ENCODE measurements at places on chromosomes 12 and 14.
A peak's percentile ranks its signal among the peaks of the same experiment; 100 is the strongest.

DNA sequence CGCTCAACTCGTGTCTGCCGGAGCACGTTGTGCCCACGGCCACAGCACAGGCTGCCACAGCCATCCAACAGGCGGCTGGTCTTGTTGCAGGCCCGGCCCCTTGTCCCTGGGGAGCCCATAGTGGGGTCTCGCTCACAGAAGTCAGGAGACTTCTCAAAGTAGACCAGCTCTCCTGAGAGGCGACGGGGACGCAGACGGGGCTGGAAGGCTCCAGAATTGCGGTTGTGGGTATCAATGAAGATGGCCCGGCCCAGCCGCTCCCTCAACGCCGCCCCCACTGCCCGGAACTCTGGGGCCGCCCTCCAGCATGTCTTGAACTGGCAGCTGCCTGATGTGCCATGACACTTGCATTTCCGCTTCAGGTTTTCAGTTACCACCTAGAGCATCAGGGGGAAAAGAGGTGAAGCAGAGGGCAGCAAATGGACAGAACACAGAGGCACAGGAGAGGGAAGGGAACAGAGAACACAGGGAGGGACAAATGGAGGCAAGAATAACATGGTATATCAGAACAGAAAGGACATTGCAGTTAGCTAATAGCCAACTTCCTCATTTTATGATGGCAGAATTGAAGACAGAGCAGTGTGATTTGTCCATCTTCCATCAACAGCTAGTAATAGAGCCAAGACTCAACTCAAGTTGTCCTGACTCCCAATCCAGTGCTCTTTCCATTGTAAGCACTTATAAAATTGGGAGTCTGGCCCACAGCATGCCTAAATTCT is 5.2 kb downstream of the WNT10B start:
- DNase-seq = no peak

- no peak for DNase-seq
Observed at GRCh38 chr12:92414170-92415070, 268.8 kb upstream of the BTG1 start.

- no peak for DNase-seq
Observed at GRCh38 chr12:11754256-11754655, 104.8 kb downstream of the ETV6 start.

GRCh38 chr12:6430124-6430989 is 14.4 kb upstream of the CD27 start:
- DNase-seq = peak; percentile 8

GRCh38 chr14:74917178-74917543 is 5.9 kb downstream of the RPS6KL1 start:
- DNase-seq = no peak

DNA sequence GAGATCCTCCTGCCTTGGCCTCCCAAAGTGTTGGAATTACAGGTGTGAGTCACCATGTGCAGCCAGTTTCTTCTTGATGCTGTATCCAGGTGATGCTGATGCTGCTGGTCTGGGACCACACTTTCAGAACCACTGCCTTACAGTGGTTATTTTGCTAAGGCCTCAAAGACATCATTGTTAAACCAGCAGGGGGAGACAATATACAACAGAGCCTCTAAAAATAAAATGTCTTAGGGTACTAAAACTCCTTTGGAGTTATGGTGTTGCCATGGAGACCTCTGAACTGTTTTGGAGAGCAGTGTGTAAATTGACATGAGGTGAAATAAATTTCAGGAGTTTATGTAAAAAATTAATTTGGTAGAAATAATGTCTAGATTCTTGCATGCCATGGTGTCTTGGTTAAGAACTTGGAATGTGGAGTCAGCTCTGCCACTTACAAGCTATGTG is 1.1 kb upstream of the ARG2 start:
- DNase-seq = no peak

GRCh38 chr12:46167412-46167811 is 101.4 kb downstream of the SLC38A1 start:
- no peak for DNase-seq

DNA sequence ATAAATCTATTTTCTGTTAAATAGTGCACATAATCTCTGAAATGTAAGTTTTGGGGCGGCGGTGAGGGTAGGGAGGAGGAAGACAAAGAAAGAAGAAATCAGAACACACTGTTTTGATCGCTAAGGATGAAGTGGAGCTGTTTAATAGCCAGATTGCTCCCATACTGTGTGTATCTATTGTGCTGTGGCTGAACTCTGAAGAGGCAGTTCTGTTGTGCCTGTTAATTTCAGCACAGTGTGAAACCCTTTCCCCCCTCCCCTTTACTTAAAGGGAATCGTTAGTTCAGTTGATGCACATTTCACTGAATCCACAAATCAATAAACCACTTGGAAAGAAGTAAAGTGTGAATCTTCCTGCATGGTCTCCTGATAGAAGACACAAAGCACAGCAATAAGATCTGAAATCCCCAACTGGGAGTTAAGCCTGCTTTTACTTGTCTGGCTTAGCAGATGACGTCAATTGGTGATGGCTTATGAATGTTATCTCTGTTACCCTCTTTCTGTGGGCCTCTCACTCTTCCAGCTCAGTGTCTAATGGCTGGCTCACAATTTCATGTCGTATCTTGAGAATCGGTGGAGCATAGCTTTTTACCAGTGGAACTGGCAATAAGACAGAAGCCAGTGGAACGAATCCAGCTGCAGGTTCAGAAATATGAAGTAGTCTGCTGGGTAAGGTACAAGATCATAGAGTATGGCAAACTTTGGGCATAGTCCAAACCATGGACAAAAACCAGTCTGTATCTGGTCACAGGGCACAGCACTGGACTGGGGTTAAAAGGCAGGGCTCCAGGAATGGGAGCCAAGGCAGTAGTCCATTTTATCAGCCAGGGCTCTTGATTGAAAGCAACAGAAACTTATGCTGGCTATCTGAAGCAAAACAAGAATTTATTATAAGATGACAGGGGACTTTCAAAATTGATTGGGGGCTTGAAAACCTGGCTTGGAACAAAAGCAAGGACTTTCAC is 413.5 kb upstream of the SEL1L start:
- DNase-seq = peak; percentile 37

GRCh38 chr12:41213107-41213506 is 25.0 kb downstream of the PDZRN4 start:
- no peak for DNase-seq

GRCh38 chr12:42779186-42779859 is 189.8 kb upstream of the PRICKLE1 start:
- no peak for DNase-seq

- no peak for DNase-seq
Observed at GRCh38 chr14:21699551-21699950, 25.9 kb upstream of the OR4E1 start.

DNA sequence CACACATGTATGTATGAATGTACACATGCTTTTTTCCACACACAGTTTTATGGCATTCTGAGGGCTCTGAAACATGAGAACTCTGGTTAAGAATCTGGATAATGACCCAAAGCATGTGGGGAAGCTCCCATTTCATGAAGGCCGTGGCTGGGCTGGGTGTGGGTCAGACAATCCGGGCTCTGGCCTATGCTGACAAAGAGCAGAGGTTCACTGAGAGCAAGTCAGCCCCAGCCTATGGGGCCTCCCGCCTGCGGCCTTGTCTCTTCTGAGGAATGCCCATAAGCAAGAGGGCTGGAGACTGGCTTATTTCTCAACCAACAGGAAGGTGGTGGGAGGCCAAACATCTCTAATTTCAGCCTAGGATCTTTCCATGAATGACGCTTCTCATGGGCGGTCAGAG is 8.5 kb downstream of the MYH6 start:
- no peak for DNase-seq

GRCh38 chr12:69204191-69204590 is 35.2 kb upstream of the CPSF6 start:
- DNase-seq = no peak

DNA sequence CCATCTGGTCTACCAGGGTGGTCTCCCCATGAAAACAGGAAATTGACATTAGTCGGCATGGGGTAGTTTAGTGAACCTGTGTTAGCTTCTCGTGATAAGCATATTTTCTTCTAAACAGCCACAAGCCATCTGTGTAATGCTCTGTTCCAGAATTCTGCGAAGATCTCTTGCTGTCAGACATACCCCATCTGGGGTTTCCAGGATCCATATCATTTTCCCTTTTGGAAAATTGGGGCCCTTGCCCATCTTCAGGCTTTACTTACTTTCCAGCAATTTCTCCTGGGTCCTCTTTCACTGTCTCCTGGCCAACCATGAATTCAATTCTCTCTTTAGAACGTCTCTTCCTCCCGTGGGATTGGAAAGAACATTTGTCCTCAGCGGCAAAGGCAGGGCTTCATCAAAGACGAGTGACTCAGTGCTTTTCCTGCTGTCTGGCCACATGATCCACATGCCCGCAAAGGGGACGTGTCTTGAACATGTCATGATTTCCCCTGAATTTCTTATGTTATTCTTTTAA is 21.4 kb upstream of the NCOR2 start:
- peak; percentile 7 for DNase-seq

DNA sequence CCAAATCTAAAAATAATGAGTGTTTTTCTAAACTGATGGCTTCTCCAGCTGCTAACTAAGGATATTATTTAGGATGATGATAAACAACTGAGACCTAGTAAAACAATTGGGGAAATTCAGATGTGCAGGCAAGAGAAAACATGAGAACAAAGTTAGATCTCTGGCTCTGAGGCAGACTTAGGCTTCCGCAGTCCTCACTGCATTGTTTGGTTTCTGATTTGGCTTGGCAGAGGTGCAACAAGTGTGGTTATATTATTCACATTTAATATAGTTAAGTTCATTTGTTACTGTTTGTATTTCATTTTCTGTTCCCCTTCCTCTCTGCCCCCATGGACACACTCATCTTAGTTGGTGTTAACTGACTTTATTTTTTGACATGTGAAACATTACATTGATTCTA is 30.2 kb upstream of the NR1H4 start:
- no peak for DNase-seq

DNA sequence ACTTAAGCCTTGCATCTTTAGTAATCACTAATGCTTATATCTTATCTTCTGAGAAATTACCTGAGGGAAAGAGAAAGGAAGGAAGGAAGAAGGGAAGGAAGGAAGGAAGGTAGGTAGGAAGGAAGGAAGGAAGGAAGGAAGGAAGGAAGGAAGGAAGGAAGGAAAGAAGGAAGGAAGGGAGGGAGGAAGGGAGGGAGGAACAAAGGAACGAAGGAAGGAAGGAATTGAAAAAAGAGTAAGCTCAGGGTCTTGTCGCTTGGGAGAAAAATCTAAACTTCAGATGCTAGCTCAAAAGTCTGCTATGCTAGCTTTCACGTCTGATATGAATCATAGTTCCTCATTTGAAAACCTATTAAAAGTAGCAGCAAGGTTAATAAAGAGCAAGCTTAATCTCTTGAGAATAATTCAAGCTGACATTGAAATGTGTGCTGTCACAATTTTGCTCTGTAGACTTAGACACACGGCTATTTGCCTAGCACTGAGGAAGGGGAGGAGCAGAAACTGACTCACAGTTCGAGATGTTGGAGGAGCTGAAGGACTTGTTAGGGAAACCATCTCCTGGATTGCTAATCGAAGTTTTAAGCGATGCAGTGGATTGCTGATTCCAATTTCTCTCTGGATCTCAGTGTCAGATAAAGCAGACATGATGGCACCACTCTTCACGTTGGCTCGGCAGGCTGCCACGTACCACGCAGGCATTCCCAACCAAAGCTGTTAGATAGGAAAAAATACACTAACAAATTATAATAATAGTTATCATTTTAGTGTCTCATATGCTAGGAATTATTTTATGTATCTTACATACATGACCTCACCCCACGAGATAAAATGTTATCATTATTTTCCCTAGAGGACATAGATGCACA is 216.7 kb downstream of the ACSS3 start:
- DNase-seq = no peak

GRCh38 chr14:37116933-37117849 is 55.2 kb downstream of the SLC25A21 start:
- no peak for DNase-seq

- DNase-seq = no peak
Observed at GRCh38 chr14:31560759-31561154, 447 bp upstream of the NUBPL start.

- DNase-seq = no peak
Observed at GRCh38 chr14:52272375-52272774, 4.9 kb downstream of the PTGDR start.

- no peak for DNase-seq
Observed at GRCh38 chr12:121717041-121717699, 4.6 kb downstream of the TMEM120B start.

- DNase-seq = no peak
Observed at GRCh38 chr14:75323571-75323970, 44.9 kb downstream of the FOS start.

- DNase-seq = no peak
Observed at GRCh38 chr14:48575772-48576171, 900.4 kb upstream of the MDGA2 start.

DNA sequence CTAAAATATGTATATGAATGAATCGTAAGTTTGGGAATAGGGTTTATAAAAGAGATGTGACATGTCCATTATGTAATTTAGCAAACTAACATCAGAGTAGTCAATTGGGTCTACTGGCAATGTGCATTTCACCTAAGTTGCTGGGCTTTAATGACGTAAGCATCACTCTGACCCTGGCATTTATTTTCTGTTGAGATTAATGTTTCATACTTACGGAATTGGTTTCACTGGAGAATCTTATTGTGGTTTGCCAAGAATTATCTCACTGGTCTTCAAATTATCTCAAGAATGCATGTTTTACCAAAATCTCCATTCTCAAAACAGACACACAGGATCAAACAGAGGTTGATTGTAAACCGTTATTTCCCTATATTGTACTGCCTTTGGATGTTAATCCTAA is 437.1 kb downstream of the NPAS3 start:
- DNase-seq = no peak

DNA sequence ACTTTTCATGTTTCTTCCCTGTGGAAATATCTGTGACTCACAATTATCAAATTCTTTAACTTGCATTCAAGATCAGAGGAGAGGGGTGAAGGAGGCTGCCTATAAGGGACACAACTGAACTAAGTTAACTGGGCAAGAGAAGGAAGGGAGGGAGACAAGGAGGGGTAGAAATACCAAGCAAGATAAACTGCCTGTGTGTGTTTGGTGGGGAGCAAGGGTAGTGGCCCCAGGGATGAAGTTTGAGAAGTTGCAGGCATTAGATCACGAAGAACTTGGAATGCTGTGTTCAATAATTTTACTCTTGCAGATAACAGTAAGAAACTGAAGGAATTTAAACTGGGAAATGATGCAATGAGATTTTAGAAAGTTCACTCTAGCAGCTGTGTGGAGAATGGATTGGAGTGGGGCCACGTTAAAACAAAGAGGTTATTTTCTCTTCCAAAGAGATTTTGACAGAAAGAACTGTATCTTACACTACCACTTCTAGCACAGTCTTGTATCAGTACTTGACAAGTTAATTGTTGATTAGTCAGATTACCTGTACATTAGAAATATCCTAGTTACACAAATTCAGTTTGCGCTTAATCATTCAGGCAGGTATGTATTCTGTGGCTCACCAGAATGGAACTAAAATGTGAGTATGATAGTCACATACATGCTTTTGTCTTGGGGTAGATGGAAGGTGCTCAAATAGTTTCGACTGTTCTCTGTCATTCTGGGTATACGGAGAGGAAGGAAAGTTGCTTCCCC is 7.4 kb downstream of the PKP2 start:
- no peak for DNase-seq

- peak; percentile 70 for DNase-seq
Observed at GRCh38 chr12:79934281-79935020, 446 bp downstream of the PPP1R12A start.

Measured in nucleus accumbens (tissue), 56 donors.